Activated naive CD4-positive, alpha-beta T cell (primary cell): ENCODE measurements at places on chromosomes 3 and 15.

GRCh38 chr15:50057196-50057595, 61.8 kb downstream of the ATP8B4 start:
- no peak for DNase-seq

GRCh38 chr3:8555113-8555661, 53.6 kb downstream of the LMCD1 start:
- no peak for DNase-seq

- DNase-seq: no peak
Observed at GRCh38 chr3:141337991-141338390, 30.3 kb upstream of the ZBTB38 start.

- no peak for DNase-seq
Observed at GRCh38 chr3:127425505-127426443, 137.9 kb upstream of the PRR20G start.

- DNase-seq: no peak
Observed at GRCh38 chr3:194404365-194405140, 5.5 kb upstream of the GP5 start.

GRCh38 chr15:30941520-30941919, 37.8 kb downstream of the FAN1 start:
- DNase-seq: no peak

- no peak for DNase-seq
Observed at GRCh38 chr3:109336291-109336861, 970 bp downstream of the DPPA4 start.

- DNase-seq: no peak
Observed at GRCh38 chr15:60326824-60327654, 70.7 kb downstream of the ANXA2 start.

DNA sequence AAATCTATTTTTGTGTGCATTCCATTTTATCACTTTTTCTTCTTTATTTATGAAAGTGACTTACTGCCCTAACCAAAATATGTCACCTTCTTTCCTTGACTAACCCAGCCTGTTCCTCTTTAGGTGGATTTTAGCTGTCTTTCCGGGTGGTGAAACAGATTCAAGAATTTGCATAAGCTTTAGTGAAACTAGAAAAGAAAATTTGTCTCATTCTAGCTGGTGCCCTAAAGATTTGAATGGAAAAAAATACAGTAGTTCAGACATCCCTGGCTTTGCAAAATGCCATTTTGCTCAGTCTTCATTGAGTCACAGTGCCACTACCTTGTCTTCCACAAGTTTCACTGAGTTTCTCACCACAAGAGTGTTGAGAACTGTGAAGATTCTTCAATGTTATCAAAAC, 28.2 kb upstream of the CCDC50 start:
- DNase-seq: no peak

- DNase-seq: no peak
Observed at GRCh38 chr3:184082465-184082864, 14.4 kb upstream of the HTR3E start.

DNA sequence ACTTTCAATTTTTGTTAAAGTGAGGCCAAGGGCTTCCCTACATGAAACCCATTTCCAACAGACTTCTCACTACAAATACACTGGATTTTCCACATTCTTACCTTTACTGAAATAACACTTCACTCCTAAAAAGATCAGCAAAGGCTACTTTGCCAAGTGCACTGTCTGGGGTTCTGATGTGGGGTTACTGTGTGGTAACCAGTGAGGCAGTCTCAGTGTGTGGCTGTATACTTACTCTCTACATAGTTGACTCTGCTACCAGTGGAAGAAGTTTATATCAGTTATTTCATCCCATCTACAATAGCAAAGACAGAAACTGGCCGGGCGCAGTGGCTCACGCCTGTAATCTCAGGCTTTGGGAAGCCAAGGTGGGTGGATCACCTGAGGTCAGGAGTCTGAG, 5.6 kb downstream of the WDR82 start:
- DNase-seq: no peak

GRCh38 chr15:36029606-36030210, 483.7 kb upstream of the DPH6 start:
- DNase-seq: no peak

DNA sequence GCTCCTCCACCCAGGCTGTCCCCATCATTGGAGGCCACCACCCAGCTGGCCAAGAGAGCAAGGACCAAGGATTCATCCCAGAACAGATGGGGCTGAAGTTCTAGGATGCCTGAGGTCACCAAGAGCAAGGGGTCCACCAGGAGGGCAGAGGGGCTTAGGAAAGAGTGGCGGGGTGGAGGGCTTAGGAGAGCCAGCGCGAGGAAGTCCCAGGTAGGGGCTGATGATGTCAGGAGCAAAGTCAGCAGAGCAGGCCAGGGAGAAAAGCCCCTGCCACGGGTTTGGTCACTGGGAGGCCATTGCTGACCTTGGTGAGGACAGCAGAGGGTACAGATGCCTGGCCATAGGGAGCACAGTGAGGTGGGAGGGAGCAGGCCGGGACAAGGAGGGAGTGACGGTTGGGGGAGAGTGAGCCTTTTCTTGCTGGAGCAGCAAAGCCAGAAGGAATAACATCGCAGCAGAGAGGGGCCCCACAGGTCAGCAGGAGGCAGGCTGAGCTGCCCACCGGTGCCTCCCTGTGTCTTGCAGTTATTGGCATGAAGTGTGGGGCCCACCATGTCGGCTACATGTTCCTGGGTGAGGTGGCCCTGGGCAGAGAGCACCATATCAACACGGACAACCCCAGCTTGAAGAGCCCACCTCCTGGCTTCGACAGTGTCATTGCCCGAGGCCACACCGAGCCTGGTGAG, 5.2 kb downstream of the PARP3 start:
- DNase-seq: no peak

GRCh38 chr15:60006203-60006862, 2.2 kb downstream of the FOXB1 start:
- no peak for DNase-seq

DNA sequence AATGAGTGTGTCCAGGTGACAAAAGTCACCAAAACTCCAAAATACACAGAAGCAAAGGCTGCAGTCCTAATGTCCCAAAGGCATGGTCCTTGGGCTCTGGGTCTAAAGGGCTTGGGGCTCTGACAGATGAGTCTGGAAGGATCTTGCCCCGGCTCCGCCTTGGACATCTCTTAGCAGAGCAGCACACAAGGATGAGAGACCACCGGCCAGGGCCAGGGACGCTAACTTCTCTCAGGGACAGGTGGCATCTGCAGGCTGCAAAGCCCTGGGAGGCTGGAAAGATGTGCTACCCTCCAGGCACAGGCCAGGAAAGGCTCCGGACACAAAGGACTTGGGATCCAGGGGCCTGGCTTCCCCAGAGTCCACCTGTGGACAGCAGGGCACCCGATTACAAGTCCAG, 14.1 kb upstream of the SHISA5 start:
- no peak for DNase-seq

GRCh38 chr3:99708207-99708745, 69.9 kb downstream of the COL8A1 start:
- no peak for DNase-seq

DNA sequence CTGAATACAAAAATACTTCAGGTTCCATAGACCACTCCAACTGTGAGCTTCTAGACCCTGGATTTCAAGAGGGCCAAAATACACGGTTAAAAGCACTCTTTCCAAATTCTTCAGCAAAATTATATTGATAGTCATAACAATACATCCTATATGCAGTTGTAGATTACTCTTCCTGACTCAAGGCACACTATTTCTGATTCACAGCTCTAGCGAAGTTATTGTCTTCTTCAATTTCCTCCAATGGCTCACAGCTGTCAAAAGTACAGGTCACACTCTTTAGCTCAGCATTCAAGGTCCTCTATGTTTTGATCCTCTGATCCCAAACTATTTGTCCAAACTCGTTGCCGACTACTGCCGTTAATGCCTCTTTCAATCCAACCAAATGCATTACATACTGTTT, 13.5 kb upstream of the CCDC80 start:
- no peak for DNase-seq

DNA sequence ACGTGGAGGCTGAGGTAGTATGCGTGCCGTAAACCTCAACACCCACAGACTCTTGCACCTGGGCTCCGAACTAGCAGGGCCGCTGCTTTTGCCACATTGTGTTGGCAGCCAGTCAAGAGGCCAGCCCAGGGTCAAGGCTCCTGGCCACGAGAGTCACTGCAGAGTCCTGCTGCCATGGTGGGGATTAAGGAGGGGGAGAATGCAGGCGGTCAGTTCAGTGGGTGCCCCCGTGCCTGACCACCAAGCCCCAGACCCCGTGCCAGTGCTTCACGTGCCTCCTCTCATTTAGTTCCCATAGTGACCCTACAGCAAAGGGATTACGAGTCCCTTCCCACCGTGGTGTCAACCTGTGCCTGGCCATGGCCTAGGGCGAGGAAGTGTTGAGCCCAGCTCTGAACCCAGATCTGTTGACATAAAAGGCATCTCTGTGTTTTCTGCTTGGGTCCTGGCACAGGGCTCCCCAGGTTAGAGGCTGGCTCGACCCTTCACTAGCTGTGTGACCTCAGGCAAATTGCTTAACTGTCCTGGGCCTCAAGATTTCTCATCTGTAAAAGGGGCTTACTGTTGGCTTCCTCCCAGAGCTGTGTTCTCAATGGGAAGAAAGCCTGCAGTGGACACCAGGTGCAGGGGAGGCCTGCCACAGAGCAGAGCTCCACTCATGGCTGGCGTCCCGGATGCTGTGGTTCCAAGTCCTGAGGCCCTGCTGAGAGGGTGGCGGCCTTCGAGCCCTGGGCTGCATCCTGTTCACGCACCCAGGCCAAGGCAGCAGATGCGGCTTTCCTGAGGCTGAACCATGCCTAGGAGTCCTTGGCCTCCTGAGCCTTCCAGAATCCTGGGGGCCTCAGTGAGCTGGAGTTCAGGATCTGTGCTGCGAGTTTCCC, 32.8 kb downstream of the FBLN2 start:
- no peak for DNase-seq

GRCh38 chr3:187014417-187014864, 84.1 kb downstream of the ST6GAL1 start:
- DNase-seq: no peak

GRCh38 chr3:30954426-30954825, 60.0 kb upstream of the GADL1 start:
- DNase-seq: no peak

DNA sequence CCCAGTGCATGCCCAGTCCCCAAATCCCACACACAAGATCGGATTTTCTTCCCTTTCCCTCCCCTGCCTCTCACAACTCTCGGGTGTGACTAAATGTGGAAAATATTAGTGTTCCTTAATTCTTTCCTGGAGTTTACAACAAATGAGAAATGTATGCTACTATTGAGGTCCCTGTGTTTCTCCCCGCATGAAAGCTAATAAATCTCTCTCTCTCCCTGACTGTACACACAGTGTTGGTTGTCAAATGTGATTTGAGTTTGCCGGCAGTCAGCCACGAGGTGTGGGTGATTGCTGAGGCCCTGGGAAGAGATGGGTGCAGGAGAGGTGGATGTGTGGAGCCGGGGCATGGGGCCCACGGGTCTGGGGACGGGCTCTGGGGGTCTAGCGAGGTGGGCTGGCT, 161.4 kb upstream of the IQSEC1 start:
- DNase-seq: no peak

DNA sequence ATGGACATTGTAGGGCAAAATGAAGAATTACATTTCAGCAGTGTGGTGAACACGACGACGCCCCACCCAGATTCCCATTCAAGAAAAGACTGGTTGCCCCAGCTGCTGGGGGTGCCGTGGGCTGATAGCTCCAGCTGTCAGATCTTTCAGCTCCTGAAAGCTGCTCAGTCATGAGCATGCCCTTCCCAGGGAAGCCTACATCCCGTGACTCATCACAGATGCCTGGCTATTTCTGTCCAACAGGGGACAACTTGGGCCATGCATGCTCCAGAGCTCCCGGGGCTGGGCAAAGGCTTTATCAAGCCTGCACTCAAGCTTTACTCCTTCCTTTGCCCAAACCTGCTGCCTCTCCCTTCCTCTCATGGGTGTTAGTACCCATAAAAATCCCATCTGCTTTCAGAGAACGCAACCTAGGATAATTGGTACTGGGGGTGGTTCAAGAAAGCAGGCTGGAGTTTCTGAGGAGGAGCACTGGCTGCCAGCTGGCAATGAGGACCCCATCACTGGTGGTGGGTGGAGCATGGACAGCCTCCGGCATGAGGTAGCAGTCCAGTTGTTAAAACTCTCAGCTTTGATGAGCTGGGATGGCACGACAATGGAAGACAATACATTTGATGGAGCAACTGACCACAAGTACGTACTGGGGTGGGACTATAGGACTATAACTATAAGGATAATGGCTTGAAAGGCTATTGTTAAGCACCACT, 16.4 kb upstream of the ST8SIA2 start:
- DNase-seq: no peak
